Hematopoietic multipotent progenitor cell treated with erythropoietin and hydrocortisone succinate and interleukin-3 and kit ligand, for 4 days (in vitro differentiated cells): ENCODE measurements at places on chromosomes 1 and 21.

DNA sequence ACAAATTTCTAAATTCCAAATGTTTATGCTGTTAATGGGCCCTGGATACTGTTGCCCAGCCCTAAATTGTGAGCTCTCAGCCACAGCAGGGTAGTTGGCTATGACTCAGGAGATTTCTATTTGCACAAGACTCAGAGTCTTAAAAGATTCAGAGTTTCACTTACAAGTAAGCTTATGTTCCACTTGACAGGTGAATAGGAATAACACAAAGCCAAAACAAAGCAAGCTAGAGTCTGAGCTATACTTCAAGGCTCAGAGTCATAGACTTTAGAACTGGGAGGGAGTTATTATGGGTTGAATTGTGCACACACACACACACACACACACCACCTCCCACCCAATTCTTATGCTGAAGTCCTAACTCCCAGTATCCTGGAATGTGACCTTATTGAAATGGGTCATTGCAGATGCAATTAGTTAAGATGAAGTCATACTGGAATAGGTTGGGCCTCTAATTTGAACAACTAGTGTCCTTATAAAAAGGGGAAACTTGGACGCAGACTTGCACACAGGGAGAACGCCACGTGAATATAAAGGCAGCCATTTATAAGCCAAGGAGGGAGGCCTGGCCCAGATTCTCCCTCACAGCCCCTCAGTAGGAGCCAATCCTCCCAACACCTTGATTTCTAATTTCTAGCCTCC is 30.2 kb downstream of the PRDX6 start:
- no peak for DNase-seq

- DNase-seq, result peak; percentile 16
These were observed 15.9 kb downstream of the LYPD8 start for GRCh38 chr1:248739572-248740205.

DNA sequence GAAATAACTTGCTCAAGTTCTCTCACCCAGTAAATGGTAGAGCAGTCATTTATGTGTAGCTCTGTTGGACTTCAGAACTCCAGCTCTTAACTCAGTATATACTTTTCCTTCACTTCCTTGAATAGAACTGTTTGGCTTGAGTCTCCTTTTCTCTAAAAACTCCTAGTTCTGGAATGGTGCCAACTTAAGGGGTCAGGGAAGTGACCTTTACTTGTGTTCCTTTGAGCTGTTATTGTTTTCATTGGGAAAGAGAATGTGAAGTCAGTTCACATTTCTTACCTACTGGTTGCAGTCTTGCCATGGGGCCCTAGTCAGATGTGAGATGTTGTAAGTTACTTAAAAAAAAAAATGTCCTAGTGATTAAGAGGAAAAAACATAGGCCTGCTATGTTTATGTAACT is 77.0 kb upstream of the MACF1 start:
- DNase-seq, result no peak

- no peak for DNase-seq
These were observed 266.9 kb downstream of the TGFB2 start for GRCh38 chr1:218611916-218612585.

GRCh38 chr21:38747810-38748209 is 57.9 kb upstream of the ETS2 start:
- DNase-seq, result no peak

DNA sequence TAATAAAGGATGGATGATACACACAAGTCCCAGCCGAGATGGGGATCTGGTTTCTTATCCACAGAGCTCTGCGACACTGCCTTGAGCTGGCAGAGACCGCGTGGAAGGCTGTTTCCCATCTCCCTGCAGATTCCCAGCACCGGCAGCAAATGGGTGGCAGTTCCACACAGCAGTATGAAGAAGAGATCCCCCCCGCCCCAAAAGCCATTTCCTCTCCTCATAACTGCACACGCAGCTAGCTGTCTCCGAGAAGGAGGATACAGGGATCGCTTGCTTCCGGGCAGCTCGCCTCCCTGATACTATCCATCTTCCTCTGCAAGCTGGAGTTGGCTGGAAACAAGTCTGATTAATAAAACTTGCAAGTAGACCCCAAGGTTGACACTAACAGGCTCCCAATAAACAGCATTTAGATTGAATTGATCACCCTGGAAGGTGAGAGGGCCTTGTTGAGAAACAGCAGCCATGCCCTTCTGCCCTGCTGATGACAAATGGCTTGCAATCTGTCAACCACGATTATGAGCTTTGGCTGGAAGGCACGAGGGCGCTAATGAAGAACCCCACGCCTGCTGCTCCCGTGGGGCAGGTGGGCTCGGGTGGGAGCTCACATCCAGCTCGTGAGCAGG is 642.3 kb downstream of the AJAP1 start:
- no peak for DNase-seq

- DNase-seq, result peak; percentile 36
These were observed 6.8 kb downstream of the SMIM1 start for GRCh38 chr1:3779265-3779911.

- peak; percentile 27 for DNase-seq
These were observed 12.9 kb upstream of the ETV3 start for GRCh38 chr1:157151073-157151472.
